ENCODE measurements at places on chromosomes 4 and X.

DNA sequence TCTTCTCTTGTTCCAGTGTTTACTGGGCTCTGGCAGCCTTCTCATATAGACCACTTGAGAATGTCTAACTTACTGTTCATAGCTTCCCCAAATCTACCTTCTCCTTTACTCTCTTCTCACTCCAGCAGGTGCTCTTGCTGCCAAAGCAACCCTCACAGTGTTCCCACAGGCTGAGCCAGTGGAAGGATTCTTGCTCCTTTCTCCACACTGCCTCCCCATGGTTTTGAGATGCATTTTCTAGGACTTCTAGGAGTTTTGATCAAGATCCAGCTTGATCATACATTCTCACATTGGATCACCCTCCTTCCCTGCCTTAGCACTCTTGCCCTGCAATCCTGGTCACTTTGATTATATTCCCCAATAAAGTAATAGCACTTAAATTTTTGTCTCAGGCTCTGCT, 230.8 kb downstream of the TMEM47 start:
- no peak for DNase-seq

DNA sequence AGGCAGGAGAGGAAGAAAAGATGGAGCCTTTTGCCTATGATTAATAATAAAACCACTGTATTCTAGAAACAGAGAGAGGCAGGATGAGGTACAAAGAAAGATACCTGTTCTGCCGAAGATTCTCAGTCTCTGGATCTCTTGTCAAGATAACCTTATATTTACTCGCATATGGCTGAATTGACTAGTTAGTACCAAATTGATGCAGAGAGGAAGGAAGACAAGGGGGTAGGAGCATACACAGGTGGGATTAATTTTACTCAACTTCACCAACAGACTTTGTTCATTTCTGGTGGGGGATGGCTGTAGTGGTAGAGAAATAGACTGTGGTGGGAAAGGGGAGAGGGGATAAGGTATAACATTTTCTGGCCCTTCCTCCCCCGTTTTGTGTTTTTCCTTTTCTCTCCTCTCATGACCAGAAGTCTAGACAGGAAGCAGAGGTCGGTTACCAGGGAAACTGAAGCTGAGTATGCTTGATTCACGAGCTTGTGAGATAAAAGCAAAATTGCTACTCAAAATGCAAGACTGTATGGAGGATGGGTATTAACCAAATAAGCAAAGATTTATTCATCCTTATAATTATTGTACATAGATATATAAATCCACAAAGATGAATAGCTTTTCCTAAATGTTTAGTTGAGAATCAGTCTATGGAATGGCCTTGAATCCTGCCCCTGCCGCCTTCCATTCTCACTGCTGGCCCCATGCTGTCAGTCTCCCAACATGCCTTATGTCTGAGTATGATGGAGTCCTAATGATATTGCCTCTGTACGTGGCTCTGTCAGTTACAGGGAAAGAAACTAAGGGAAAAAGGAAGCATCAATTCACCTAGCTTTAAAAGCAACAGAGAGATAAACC, 17.8 kb upstream of the PAGE2B start:
- peak; percentile 1 for DNase-seq

DNA sequence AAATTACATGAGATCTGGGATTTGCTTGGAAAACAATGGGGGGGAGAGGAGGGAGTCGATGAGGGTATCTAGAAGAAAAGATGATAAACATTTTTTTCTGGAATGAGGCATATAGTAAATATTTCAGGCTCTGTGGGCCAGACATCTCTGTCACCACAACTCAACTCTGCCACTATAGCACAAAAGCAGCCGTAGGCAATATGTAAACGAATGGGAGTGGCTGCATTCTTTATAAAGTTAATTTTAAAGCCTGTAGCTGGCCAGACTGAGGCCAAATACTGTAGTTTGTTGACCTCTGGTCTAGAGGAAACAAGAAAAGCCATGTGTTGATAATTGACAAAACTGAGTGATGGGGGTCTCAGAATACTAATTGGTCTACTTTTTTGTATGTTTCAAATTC, 14.1 kb upstream of the TCEANC start:
- no peak for DNase-seq

DNA sequence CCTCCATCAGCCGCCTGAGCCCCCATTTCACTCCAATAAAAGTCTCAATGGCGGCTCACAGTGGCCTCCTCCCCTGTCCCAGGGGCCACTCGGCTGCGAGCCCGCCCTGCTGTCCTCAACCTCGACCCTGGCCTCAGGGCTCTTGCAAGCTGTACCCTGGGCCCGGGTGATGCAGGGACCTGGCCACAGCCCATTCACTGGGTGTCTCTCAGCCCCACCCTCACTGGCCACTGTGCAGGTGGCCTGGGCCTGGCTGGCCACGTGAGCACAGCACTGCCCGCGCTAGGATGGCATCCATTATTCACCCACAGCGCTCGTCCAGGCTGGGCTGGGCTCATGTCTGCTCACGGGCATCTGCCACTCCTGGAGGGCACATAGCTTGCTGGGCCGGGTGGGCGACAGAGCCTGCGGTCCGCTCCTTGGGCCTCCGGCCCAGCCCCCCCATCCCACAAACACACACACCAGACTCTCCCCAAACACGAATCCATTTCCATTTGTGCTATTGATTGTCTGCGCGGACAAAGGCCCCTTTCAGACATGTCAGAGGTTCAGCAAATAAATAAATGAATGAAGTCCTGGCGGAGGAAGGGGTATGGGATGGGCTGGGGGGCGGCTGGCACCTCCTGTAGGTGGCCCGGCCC, 16.5 kb upstream of the FGFR3 start:
- no peak for DNase-seq

GRCh38 chr4:60657041-60657440, 543.1 kb upstream of the ADGRL3 start:
- no peak for DNase-seq

GRCh38 chr4:128810331-128810870, 901 bp downstream of the JADE1 start:
- no peak for DNase-seq

DNA sequence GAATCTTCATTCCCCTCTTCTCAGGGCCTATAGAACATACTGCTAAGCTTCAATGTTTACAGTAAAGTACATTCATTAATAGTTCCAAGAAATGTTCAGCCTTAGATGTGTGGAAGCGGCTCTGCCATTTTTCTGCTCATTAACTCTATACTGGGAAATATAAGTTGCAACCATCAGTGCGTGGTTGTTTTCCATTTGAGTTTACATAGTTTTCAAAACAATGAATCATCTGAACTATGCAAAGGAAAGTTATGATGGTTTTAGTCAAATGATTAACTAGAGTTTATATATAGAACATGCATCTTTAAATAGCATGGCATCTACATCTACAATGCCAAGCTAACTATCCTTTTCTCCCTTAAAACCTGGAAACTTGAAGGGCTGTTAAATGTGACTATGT, 29.6 kb downstream of the LEF1 start:
- DNase-seq = no peak

DNA sequence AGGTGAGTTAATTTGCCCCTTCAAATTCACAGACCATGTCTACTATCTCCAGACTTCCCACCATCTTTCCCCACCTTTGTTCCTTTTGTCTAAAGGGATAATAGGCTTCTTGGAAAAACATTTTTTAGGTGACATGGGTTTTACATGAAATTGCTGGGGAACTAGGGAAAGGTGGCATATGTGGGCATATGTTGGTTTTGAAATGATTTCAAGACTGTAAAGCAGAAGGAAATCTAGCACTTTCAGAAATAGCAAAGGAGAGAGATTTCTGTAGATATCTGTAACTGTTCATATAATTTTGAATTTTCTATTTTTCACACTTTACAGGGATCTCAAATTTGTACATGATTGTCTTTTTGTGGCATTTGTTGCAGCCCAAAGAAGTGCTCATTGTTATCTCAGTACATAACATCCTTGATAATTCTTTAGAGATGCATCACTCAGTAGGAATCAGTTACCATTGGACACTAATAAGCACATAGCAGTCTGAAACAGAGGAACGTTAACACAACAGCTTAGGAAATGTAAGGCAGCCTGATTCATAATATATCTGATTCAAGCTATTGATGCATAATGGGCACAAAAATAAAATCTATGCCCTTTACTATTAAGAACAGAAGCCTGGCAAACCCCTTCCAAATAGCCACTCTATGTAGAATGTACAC, 659.7 kb downstream of the CENPC start:
- DNase-seq = no peak

- no peak for DNase-seq
Observed at GRCh38 chr4:2360396-2360730, 58.1 kb downstream of the ZFYVE28 start.

GRCh38 chrX:38989076-38989475, 187.8 kb downstream of the MID1IP1 start:
- DNase-seq = no peak

GRCh38 chr4:155703486-155704247, 37.0 kb downstream of the GUCY1A1 start:
- DNase-seq = no peak

DNA sequence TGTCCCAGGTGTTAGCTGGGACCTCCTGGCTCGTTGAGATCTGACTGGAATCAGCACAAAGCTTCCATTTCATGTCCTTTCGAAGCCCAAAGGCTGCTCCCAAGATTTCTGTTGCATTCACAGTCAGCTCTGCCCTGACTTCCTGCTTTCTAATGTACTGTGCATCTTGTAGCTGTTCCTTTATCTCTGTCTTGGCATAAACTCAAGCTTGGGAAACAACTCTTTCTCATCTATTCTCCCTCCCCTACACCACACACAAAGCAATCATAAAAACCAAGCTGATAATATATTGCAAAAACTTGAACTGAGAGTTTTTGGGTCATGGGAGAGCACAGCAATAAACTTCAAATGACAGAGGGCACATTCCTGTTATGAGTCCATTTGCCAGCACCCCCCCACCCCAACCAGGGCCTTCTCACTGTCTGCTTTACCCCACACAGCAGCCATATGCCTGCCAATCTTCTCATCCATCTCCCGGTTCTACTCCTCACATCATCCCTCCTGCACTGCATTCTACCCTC, 76.3 kb downstream of the SYNPO2 start:
- no peak for DNase-seq

- no peak for DNase-seq
Observed at GRCh38 chr4:53816561-53816960, 225.3 kb upstream of the LNX1 start.

GRCh38 chrX:40576291-40576690, 4.5 kb upstream of the ATP6AP2 start:
- DNase-seq = no peak

DNA sequence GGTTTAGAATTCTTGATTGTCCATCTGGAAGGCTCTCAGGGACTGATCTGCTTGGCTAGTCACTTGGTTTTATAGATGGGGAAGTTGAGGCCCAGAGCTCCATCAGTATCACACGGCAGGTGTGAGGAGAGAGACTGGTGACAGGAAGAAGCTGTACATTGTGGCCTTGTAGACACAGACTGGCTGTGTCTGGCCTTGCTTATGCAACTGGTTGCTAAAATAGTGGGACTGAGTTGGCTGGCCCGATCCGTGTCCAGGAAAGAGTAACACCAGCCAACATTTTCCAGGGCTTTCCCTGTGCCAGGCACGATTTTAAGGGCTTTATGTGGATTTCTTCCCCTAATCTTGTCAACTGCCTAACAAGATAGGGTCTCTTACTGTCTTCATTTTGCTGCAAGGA, 2.8 kb downstream of the TBC1D14 start:
- peak; percentile 26 for DNase-seq

- no peak for DNase-seq
Observed at GRCh38 chrX:31572360-31572759, 500.5 kb upstream of the FTHL17 start.

DNA sequence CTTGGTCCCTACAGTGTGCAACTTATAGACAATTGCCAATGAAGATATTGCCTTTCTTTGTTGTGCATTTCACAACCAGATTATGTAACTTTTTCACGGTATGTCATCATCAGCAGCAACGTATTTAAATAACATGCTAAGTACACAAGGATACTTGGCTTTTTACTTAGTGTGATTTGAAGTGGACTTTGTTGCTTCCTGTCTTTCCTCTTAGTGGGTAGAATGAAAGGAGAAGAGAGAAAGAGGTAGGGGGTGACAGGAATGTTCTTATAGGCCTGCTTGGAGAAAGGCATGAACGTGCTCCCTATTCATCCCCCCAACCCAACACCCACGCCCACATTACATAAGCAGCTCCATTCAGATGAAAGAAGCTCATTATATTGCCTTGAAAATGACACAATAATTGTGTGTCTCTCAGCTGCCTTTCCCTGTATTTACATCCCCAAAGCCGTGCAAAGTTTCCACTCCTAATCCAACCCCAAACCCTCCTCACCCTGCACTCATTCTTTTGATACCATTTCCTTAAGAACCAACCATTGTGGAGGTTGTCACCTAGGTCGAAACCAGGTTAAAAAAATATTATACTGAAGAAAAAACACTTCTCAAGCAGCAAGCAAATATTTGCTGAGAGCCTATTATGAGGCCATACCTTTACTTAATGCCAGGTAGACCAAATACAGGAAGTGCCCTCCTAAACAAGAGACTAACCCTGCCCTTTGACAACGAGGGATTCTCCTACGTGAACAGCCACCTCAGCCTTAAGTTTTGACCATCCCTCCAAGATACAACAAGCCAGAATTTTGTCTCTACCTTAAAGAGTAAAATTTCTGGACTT, 25.2 kb upstream of the GK start:
- DNase-seq = no peak

DNA sequence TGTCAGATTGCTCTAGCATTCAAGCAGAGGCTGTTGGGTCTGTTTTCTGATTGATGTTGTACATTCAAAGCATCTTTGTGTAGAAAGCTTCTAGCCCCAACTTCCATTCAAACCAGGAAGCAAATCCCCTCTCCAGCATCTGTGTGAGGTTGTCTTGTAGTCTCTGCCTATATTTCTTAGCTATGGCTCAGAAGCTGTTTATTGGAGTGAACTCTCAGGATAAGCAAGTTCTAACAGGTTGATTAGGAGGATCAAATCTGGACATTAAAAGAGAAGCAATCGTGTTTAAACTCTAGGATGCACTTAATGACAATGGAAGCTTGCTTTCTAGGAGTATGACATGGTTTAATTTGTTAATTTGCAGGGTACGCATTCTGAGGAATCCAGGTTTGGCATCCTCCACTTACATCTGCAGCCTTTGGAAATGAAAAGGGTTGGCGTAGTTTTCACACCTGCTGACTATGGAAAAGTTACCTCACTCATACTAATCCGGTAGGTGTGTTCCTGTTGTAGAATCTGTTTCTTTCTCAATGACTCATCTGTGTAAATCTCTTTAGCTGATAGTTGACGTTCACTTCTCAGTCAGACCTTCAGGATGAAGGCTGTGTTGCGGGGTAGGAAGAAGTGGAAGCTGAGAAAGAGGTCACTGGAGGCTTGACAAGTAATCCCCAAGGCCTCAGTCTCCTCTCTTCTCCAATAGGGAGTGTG, 88.0 kb upstream of the TLR2 start:
- DNase-seq = no peak

DNA sequence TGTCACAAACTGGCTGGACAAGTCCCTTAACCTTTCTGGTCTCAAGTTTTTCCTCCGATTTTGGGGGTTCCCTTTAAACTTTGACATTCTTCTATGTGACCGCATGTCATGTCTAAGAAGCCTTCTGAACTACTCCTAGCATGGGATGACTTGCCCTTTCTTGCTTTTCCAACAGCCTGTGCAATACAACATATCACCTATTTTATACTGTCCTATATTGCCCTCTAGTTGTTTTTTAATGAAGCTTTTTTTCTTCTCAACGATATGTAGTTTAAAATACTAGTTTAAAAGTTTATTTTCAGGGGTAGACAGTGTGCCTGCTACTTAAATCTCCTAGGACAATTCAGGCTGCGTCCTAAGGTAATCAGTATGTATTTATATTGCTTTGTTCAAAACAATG, 1.0 kb upstream of the IGBP1 start:
- DNase-seq = peak; percentile 39

GRCh38 chrX:19789782-19790181, 97.6 kb downstream of the SH3KBP1 start:
- DNase-seq = no peak
